Naive thymus-derived CD4-positive, alpha-beta T cell (primary cell): ENCODE measurements at places on chromosomes 2 and 18. TPM values are rescaled to one million over a fixed set of nuclear protein-coding genes. Genes with fewer than 3 reads are reported as not detected.
A peak's percentile ranks its signal among the peaks of the same experiment; 100 is the strongest.

- no peak for DNase-seq
Measured at GRCh38 chr2:107511970-107512789, 314.5 kb upstream of the RGPD4 start.

GRCh38 chr2:44348400-44348799 is 12.9 kb downstream of the PREPL start:
- DNase-seq, result no peak

Gene PID1
- 4.9 TPM for total RNA-seq

- no peak for DNase-seq
Measured at GRCh38 chr2:145085612-145086011, 565.7 kb upstream of the ZEB2 start.

Gene TNS1
- total RNA-seq, result 0.60 TPM

- DNase-seq, result no peak
Measured at GRCh38 chr2:220114443-220114842, 487.0 kb downstream of the SLC4A3 start.

Gene GAD1
- not detected for total RNA-seq

Gene MROH2A
- not detected for total RNA-seq

GRCh38 chr2:140234116-140234515 is 1453.9 kb upstream of the NXPH2 start:
- DNase-seq, result no peak

- DNase-seq, result no peak
Measured at GRCh38 chr2:194289712-194290346, 1367.2 kb upstream of the SLC39A10 start.

DNA sequence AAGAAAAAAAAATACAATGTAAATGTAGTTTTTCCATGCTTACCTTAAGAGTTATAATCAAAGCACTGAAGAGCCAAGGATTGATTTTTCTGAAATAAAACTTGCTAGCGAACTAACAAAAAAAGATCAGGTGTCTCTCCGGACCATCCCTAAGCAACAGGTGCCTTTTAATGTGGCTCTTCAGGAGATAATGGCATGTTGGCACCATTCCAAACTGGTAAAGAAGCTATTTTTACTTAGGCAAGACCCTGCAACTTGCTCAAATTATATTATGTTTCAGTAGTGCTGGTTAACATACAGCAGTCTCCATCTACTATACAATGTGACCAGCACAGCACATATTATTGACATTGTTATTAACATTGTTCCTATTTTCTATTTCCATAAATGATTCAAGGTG is 2.3 kb upstream of the GCC2 start:
- no peak for DNase-seq

DNA sequence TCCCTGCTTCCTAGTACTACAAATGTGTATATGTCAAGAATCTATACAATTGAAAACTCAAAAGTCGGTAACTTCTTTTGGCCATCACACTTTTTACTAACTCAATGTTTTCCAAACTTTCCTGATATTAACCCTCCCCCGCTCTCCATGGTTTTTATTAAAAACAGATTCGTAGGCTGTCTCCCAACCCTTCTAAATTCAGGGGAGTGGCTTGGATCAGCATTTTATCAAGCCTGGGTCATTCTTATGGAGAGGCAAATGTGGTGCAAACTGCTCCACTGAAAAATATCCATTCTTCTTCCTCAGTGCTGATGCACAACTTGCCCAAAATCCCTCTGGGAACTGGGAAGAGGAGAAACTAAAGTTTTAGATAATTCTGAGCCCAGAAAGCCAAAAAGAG is 134.2 kb downstream of the RIF1 start:
- no peak for DNase-seq

GRCh38 chr2:42312106-42312505 is 48.9 kb downstream of the COX7A2L start:
- no peak for DNase-seq

DNA sequence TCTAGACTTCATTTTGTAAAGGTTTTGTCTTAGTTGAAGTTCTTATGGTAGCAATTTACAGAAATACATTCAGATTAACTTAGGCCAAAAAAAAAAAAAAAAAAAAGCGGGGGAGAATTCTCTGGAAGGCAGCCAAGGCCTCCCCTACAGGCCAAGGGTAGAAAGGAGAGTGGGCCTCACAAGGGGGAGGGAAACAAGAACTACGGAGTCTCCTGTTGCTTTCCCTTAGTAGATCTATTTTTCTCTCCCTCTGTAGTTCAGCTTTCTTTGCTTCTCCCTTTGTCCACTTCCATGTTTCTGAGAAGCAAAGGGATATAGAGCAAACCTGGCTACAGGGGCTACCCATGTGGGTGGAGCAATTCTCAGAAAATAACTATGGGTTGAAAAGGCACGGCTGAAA is 2.4 kb upstream of the STK11IP start:
- no peak for DNase-seq

Gene RRM2
- total RNA-seq, result 0.13 TPM

DNA sequence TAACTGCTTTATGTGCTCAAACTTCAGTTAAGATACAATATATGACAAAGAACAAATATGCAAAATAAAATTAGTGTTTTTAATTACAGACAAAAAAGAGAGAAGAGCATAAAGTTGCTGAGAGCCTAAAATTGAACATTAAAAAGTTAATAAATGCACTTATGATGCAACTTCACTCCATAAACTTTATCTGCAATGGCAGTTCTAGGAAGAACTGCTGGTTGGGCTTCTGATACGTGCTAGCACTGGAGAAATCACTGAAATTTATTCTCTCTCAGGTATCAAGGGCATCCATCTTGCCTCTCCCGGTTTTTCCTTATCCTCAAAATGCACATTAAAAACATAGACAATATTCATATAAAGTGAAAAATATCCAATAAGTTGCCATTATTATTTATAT is 35.7 kb downstream of the MYO3B start:
- DNase-seq, result no peak

GRCh38 chr2:9089831-9090230 is 86.3 kb upstream of the MBOAT2 start:
- no peak for DNase-seq

GRCh38 chr2:176613323-176613987 is 344.2 kb downstream of the MTX2 start:
- DNase-seq, result no peak

DNA sequence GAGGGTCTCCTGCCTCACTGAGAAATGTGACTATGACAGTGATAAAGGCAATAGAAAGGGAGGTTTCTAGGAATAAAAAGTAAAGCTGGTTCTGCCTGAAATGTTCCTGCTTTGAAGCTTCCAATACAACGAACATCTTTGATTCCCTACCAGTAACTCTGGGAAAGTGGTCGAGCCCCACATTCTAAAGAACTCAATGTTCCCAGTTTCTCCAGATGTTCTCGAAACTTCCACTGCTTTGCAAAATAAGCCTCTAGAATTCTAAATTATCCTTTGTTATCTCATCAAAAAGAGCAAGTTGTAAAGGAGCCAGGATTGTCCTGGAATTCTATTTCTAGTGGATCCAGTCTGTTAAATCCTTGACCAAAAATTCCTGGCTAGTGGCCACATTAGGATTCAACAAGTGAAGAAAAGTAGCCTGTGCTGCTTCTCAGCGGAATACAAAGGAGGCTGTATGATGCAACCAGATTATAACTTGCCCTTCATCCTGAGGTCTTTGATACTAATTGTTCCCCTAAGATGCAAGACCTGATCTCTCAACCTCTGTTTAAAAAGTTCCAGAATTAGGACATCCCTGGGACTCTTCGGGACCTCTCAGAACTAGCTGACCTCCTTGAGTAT is 8.4 kb downstream of the SCN7A start:
- no peak for DNase-seq

Gene RAPGEF4
- 0.39 TPM for total RNA-seq

DNA sequence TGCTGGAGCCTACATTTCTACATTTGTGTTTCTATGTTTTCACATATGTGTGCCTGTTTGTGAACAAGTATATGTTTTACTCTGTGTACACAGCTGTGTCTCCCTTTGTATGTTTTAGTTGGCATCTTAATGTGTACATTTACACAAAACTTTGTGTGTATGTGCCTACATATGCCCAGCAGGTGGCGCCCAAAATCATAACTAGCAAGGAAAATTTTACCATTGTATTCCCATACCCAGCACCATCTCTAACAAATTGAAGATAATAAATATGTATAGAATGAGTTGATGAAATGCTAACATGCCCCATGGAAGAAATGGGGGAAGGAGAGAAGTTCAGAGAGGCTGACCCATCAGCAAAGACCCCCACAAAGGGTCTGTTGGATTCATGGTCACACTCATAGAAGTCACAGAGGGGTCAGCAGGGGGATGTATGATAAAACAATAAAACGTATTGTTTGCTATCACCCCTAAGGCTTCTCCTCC is 48.1 kb downstream of the PKDCC start:
- peak; percentile 71 for DNase-seq

GRCh38 chr2:238790126-238790832 is 57.6 kb upstream of the TWIST2 start:
- no peak for DNase-seq

DNA sequence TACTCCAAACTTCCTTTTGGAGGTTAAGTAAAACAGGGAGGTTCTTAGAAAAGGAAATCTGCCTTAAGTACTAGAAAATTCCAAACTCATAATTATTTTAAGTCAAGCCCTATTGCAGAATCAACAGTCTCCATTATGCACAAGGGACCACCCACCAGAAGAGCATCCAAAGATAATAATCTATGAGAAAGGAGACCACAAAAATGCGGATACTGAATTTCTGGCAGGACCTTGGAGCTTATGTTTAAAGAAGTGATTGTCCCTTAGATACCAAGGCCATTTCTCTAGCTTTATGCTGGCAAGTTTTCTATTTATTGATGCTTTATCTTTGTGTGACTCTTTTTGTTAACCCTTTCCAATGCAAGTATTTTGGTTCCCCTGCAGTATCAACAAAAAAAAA is 404.0 kb upstream of the MMADHC start:
- DNase-seq, result no peak

Gene KIF5C
- 6.8 TPM for total RNA-seq

DNA sequence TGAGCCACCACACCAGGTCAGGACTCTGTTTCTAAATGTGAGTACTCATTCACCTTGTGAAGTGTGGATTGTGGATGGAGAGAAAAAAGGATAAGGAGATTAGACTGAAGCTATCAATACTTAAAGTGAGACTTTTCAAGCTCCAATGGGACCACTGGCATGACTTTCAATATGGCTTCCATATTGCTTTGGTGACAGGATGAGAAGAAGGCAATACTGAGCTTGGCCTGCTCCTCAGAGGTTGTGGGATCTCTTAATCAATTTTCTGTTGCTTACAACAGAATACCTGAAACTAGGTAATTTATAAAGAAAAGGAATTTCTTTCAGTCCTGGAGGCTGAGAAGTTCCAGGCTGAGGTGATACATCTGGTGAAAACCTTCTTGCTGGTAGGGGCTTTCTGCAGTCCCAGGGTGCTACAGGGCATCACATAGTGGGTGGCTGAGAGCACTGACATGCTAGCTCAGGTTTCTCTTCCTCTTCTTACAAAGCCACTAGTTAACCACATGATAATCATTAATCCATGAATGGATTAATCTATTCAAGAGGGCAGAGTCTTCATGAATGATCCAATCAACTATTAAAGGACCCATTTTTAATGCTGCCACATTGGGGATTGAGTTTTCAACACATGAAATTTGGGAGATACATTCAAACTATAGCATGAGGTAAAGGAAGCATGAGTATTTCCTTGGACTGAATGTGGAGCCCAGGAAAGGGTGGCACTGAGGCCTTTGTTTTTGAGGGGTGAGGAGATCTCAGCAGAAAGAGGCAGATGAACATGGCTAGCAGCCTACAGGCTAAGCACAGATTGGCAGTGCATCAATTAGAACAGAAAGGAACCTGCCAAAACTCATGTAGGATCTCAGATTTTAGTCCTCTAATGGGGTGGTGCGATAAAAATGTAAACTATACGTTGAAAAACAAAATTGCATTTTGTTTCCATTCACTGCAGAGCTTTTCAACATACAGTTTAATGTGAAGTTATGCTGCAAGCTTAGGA is 274.5 kb downstream of the PIK3C3 start:
- no peak for DNase-seq

DNA sequence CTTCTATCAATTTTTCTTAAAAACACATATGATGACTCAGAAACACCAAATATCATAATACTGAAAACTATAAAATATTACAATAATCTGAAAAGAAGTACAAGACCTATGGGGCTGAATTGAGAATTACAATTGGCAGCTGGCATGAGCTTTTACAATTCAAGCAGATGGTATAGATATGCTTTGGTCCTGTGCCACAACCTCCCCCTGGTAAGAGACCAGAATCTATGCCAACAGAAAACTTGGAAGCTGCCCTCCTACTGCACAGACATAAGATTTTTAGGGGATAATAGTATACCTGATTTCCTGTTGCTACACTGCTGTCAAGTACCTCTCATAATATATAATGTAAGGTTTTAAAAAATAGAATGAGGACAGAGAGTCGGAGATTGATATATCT is 46.8 kb upstream of the CDH7 start:
- DNase-seq, result no peak
